ENCODE measurements at places on chromosomes 16 and 17.

DNA sequence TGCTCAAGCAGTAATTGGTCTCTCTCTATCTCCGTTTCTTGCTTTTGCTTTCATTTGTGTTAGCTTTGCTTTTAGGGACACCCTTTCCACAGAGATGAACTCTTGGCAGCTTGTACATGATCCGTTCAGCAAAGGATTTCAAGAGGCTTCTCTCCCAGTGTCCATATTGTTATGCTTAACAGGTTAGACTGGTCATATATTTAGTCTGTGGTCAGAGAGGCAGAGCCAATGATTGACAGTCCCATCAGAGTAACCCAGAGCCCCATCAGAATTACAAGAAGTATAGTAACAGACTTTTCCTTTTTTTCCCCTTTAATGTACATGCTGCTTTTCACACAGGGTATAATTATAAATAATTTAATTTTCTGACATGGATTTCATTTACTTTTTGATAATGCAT is 34.4 kb downstream of the GDPD1 start:
- DNase-seq = no peak

DNA sequence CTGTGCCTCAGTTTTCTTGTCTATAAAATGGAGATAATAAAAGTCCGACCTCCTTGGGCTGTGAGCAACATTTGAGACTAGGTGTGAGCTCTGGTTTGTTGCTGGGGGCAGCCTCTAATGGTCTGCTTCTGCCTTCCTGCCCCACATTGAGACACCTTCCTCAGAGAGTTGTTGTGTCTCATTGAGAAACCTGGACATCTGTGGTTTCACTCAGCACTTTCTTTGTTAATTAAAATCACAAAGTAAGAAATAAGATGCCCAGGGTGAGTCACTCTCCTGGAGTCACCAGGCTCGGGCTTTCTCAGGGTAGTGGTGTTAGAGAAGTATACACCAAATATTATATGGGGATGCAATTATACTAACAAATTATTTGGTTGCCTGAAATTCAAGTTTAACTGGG is 389.2 kb upstream of the SALL1 start:
- no peak for DNase-seq

DNA sequence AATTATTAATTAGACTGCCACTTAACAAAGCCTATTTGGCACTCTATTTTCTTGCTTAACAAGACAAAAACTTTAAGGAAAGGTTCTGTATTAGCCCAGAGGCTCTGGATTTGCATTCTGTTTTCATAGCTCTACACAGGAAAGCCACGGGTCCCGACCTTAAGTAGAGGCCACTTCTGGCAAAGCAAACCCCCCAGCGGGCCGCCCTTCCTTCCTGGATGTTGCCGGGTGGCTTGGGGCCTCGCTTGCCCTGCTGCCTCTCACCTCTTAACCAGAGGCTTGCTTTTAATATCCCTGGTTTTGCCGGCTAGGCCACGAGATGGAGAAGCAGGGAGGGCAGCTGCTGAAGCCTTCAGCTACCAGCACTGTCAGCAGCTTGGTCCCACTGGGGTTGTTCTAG is 4.4 kb downstream of the RTN4RL1 start:
- no peak for DNase-seq

GRCh38 chr17:17837966-17838962 is 1.5 kb upstream of the SREBF1 start:
- peak; percentile 73 for DNase-seq

- DNase-seq = no peak
Measured at GRCh38 chr17:60995680-60996079, 318.0 kb downstream of the BCAS3 start.

DNA sequence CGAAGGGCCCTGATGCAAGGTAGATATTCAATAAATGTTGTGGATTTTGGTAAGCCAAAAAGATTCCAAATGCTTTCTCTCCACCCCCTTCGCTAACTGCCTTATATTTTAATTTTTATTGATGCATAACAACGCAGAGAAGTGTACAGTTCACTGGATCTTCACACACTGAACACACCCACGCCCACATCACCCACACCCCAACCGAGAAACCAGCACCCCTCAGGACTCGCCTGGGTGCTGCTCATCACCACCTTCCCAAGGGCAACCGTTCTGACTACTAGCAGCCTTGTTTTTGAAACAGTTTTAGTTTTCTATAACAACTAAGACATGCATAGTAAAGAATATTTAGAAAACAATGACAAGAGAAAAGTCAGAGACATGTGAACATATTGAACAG is 9.1 kb upstream of the PLCG2 start:
- no peak for DNase-seq

GRCh38 chr16:88855176-88855575 is 1.6 kb downstream of the GALNS start:
- DNase-seq = no peak

- no peak for DNase-seq
Measured at GRCh38 chr17:30933966-30934365, 12.2 kb downstream of the ADAP2 start.

GRCh38 chr16:85677383-85677967 is 11.3 kb downstream of the GINS2 start:
- no peak for DNase-seq

- no peak for DNase-seq
Measured at GRCh38 chr16:3471518-3472176, 23.6 kb downstream of the C16orf90 start.

GRCh38 chr16:79929260-79929965 is 328.9 kb upstream of the MAF start:
- no peak for DNase-seq

Data from tibial artery (tissue), 4 donors.